ENCODE measurements at places on chromosomes 7 and 10.

DNA sequence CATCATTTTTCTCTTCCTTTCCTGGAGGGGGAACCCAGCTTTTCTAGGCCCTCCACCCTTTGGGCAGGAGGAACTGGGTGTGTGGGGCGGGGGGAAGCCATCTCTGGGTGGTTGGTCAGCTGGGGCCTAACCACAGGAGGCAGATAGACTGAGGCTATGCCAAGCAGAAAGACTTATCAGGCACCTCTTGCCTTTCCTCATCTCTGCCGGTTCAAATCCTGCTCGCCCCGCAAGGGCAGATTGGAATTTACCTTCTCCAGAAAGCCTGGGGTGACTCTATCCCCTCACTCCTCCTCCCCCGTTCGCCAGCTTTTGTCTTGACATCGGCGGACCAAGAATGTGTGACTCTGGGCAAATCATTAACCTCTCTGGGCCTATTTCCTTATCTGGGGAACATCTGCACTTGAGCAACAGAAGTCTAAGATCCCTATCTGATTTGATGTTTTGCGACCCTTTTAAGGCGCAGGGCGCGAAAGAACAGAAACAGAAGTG, 584 bp upstream of the GARS1 start:
- DNase-seq, result peak; percentile 27

- DNase-seq, result no peak
Observed at GRCh38 chr10:54796881-54797280, 4.2 kb downstream of the PCDH15 start.

DNA sequence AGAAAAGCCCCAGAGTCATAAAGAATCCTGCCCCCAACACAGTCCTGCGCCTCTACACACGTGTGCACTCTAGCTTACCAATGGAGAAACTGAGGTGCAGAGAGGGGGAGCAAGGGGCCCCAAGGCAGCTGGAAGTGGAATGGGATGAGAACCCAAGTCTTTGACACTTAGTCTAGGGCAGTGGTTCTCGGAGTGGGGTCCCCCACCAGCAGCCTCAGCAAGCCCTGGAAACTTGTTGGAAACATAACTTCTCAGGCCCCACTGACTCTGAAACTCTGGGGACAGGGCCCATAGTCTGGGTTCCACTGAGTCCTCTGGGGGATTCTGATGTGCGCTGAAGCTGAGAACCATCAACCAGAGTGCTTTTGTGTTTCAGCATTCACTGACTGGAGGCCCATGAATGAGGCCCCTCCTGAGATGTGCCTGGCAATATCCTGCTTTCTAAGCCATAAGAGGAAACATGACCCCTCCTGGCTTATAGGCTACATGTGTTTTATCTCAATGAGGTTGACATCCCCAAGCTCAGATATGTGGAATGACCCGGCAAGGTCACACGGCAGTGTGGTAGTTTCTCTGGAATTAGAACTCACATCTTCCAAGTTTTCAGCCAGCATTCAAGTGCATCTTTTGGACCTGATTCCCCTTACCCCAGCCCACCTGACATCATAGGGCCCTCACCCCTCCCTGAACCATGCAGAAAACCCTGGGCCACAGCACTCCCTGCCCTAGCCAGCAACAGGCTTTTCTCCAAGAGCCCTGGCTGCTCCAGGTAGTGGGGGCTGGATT, 147.3 kb upstream of the PCBD1 start:
- no peak for DNase-seq

- no peak for DNase-seq
Observed at GRCh38 chr7:41122256-41122987, 580.5 kb downstream of the INHBA start.

- DNase-seq, result no peak
Observed at GRCh38 chr10:6165221-6165725, 37.5 kb upstream of the PFKFB3 start.

- DNase-seq, result no peak
Observed at GRCh38 chr7:107213193-107213788, 44.5 kb downstream of the HBP1 start.

GRCh38 chr7:85927226-85927625, 716.5 kb upstream of the GRM3 start:
- no peak for DNase-seq

GRCh38 chr7:32255036-32255435, 184.8 kb upstream of the PDE1C start:
- DNase-seq, result no peak

DNA sequence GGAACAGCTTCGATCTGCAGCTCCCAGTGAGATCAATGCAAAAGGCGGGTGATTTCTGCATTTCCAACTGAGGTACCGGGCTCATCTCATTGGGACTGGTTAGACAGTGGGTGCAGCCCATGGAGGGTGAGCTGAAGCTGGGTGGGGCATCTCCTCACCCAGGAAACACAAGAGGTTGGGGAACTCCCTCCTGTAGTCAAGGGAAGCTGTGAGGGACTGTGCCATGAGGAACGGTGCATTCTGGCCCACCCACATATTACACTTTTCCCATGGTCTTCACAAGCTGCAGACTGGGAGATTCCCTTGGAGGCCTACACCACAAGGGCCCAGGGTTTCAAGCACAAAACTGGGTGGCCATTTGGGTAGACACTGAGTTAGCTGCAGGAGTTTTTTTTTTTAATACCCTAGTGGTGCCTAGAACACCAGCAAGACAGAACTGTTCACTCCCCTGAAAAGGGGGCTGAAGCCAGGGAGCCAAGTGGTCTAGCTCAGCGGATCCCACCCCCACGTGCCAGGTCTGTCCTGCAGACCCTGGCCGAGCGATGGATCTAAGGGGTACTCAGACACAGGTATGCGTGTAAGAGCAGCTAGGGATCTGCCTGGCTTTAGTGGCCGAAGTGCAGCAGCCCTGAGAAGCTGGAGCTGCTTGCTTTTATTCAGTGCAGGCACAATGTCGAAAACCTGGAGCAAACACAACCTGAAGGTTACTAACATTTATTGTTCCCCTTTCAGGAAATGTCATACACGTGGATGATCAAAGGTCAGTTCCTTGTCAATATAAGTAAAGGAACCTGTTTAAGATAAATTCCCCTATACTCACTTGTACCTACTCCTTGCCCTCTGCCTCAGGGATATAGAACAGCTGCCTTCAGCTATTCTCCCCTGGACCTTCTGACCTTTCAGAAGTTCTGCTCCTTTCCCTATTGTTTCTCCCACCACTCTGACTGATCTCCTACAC, 3.1 kb upstream of the SAMD9 start:
- DNase-seq, result no peak

DNA sequence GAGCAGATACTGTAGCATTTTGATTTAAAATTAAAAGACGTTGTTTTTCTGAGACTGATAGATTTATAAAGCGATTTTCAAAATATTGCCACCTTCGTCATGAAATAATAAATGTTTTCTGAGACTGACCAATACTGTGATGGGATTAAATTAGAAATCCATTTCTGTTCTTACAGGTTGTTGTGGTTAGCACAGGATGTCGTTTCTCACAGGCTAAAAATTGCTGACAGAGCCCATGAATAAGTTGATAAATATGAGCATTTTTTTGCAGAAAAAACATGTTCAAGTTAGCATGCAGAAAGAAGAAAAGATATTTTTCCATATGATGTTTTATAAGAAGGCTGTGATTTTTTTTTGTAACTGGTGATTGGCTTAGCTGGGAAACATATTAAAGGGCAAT, 66.8 kb downstream of the POU6F2 start:
- DNase-seq, result peak; percentile 5

Data from fibroblast of skin of abdomen (primary cell).